ENCODE measurements at places on chromosomes 7 and 10.

DNA sequence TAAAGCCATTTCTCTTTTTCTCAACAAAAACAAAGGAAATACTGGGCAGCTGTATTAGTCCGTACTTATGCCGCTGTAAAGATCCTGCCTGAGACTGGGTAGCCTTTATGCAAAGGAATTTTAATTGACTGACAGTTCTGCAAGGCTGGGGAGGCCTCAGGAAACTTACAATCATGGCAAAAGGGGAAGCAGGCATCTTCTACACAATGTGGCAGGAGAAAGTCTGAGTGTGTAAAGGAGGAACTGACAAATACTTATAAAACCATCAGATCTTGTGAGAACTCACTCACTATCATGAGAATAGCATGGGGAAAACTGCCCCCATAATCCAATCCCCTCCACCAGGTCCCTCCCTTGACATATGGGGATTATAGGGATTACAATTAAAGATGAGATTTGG lies 264.3 kb downstream of the SEMA3A start:
- DNase-seq, result no peak

DNA sequence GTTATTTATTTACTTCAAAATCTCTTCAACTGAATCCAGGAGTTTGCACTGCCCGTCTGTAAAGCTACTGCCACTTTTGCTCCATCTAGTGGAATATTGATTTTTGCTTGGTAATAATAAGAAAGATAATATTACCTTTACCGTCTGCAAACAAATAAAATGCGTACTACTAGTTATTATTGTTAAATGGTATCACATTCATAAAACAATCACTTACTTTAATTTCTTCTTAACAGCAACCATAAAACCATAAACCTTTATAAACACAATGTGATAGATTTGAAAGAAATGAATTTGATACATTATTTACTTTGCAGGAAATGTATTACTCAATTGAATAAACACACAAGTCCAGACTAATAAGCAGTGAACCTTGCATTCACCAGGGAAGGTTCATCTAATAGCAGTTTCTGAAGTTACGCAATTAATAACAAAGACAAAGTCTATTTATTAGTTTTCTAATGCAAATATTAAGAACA lies 6.4 kb downstream of the AGMO start:
- no peak for DNase-seq

GRCh38 chr7:135174941-135175340 lies 4.4 kb upstream of the CYREN start:
- no peak for DNase-seq

GRCh38 chr10:6518791-6519429 lies 61.2 kb downstream of the PRKCQ start:
- DNase-seq, result no peak
